ENCODE measurements at places on chromosomes 4 and X. TPM values are rescaled to one million over a fixed set of nuclear protein-coding genes. Genes with fewer than 3 reads are reported as not detected.

Gene LYAR
- 16.8 TPM for polyA plus RNA-seq

GRCh38 chr4:138609943-138610350 lies 367.8 kb upstream of the SLC7A11 start:
- no peak overlapping the region for H3K4me3 ChIP-seq
- H3K36me3 ChIP-seq = no peaks in the 10 kb centered on the region
- H3K27me3 ChIP-seq = no peaks in the 10 kb centered on the region
- H3K4me1 ChIP-seq = no peaks in the 10 kb centered on the region

- no peaks in the 10 kb centered on the region for H3K4me1 ChIP-seq
- DNase-seq = no peak
- no peak overlapping the region for H3K4me3 ChIP-seq
- H3K27me3 ChIP-seq = no peaks in the 10 kb centered on the region
Observed at GRCh38 chr4:142663828-142664227, 182.3 kb downstream of the INPP4B start.

Gene SULT1B1
- 118 TPM for polyA plus RNA-seq

Gene GYG2
- 13.2 TPM for polyA plus RNA-seq

Gene SORCS2
- 3.6 TPM for polyA plus RNA-seq

DNA sequence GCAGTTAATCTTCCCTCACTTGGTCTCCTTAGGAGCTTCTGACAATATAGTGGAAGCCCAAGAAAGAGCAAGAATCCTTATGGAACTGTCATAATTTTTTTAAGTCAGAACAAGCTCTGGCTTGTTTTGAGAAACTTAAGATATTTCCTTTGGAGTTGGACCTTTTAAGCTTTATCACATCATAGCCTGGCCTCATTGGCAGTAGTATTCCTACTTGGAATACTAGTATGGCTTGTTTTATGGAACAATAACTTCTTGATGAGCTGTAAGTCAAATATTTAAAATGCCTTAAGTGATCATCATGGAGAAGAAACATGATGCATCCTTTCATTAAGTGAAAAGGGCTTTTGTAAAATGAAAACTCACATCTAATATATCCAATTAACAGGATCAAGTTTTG lies 78.0 kb upstream of the NRK start:
- no peaks in the 10 kb centered on the region for H3K4me1 ChIP-seq
- no peak overlapping the region for H3K27ac ChIP-seq
- no peak overlapping the region for H3K4me3 ChIP-seq
- no peak for DNase-seq
- H3K36me3 ChIP-seq = no peaks in the 10 kb centered on the region
- no peaks in the 10 kb centered on the region for H3K27me3 ChIP-seq

Gene C4orf50
- polyA plus RNA-seq = 0.58 TPM

DNA sequence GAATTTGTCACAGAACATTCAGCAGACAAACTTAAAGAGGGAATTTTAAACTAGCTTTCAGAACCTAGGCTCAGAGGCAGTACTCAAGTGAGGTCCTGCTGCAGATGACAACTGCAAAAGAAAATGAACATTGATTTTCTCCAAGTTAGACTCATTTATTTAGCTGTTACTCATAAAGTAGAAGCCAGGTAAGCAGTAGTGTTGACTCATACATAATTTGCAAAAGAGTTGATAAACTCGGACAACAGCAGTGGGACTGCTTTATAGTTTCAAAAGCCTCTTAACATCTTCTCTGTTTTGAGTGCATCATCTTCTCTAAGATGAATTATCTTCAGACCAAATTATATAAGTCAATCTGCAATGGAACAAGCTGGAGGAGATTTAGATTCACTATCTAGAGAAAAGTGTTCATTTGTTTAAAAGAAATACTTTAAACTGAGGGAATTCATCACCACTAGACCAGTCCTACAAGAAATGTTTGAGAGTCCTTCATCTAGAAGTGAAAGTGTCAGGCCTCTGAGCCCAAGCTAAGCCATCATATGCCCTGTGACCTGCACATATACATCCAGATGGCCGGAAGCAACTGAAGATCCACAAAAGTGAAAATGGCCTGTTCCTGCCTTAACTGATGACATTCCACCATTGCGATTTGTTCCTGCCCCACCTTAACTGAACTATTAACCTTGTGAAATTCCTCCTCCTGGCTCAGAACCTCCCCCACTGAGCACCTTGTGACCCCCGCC lies 49.5 kb downstream of the COQ2 start:
- H3K27ac ChIP-seq = no peak overlapping the region
- H3K27me3 ChIP-seq = no peaks in the 10 kb centered on the region
- H3K36me3 ChIP-seq = no peaks in the 10 kb centered on the region
- H3K4me3 ChIP-seq = no peak overlapping the region

Gene PARM1
- polyA plus RNA-seq = 38.2 TPM

Gene FBXL5
- 73.8 TPM for polyA plus RNA-seq

DNA sequence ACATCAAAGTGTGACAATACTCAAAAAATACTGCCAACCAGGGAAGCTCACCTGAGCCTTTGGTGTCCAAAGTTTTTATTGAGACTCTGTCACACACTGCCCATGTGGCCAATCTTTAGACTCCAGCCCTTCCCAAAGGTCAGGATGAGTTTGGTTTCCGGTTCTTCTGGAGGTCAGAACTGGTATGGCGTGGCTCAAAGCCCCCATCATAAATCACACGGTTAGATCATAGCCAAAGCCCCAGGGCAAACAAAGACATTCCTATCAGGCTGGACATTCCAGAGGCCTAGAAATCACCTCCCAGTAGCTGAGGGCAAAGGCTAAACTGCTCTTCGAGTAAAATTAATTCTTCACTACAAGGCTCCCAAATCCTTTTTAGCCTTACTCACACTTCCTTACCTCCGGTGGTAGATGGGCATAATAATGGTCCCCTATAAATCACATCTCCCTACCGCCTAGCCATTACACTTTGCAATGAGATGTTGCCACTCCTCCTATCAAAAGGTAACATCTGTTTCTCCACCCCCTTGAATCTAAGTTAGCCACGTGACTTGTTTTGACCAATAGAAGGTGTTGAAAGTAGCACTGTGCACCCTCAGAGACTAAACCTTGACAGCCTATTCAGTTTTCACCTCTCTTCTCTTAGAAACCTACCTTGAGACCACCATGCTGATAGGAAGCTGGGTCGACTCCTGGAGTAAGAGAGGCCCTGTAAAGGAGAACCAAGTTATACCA lies 137.8 kb upstream of the DUSP21 start:
- H3K27ac ChIP-seq = no peak overlapping the region
- H3K27me3 ChIP-seq = no peaks in the 10 kb centered on the region
- no peak overlapping the region for H3K4me3 ChIP-seq
- no peaks in the 10 kb centered on the region for H3K36me3 ChIP-seq
- H3K4me1 ChIP-seq = no peaks in the 10 kb centered on the region
